Lower lobe of right lung (tissue), 2 donors: ENCODE measurements at places on chromosomes 5 and 9. TPM values are rescaled to one million over a fixed set of nuclear protein-coding genes. Genes with fewer than 3 reads are reported as not detected.

- H3K4me3 ChIP-seq: no peak overlapping the region
- no peak overlapping the region for H3K27ac ChIP-seq
- no peak for DNase-seq
- H3K4me1 ChIP-seq: peaks cover 5% of the 10 kb centered on the region
- H3K27me3 ChIP-seq: peaks cover 16% of the 10 kb centered on the region
Observed at GRCh38 chr9:37729499-37729898, 24.1 kb upstream of the TRMT10B start.

DNA sequence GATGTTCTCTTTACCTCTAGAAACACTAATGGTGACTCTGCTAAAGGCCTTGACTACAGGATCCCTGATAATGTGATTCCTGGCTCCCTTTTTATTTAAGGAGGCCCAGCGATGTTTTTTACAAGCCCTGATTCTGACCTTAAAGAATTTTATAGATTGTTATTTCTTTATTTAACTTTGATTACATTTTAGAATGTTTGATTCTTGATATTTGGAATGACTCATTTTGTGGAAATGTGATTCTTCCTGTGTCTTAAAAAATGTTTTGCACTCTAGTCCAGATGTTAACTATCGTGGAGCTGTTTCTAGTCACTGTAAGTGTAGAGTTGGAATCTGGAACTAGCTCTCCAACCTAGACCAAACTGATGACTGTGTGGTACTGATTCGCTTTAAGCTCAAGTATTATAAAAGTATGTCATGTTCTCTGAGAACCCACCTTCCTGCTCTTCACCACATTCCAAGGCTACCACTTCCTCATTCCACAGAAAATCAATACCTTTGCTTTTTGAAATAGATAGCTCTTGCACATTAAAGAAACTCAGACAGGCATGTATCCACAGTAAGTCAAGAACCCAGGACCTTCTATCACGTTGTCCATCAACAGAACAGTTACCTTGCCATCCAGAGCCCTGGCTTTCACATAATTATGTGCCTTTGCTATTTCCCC is 65.2 kb downstream of the JMY start:
- H3K27ac ChIP-seq: no peak overlapping the region
- no peaks in the 10 kb centered on the region for H3K4me1 ChIP-seq
- no peak overlapping the region for H3K4me3 ChIP-seq
- peaks cover 45% of the 10 kb centered on the region for H3K36me3 ChIP-seq

DNA sequence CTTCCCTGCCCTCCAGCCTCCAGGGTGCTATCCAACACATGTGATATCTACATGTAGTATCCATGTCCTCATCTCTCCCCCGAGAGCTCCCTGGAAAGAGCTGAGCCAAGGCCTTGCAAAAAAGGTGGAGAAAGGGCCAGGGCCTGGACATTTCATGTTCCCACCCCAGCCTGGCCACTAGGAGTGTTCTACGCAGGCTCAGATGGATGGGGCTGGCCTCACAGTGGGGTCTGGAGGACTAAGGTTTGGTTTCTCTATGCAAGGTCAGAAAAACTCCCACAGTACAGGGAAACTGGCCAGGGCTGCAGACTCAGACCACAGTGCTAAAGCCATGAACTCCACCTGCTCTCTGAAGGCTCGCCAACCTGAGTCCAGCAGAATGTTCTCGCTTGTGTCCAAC is 1.5 kb upstream of the CSF2 start:
- peaks cover 39% of the 10 kb centered on the region for H3K4me1 ChIP-seq
- H3K27ac ChIP-seq: peak overlapping the region; percentile 76
- no peaks in the 10 kb centered on the region for H3K27me3 ChIP-seq
- DNase-seq: no peak

GRCh38 chr9:23825700-23826099 is 340 bp downstream of the ELAVL2 start:
- peak overlapping the region; percentile 42 for H3K4me3 ChIP-seq
- H3K27ac ChIP-seq: no peak overlapping the region
- H3K4me1 ChIP-seq: peaks cover 24% of the 10 kb centered on the region
- no peak for DNase-seq

The TRIP13 gene
- total RNA-seq: 1.0 TPM
